Panc1 (cell line): ENCODE measurements at places on chromosomes 5 and 9. TPM values are rescaled to one million over a fixed set of nuclear protein-coding genes. Genes with fewer than 3 reads are reported as not detected.

- DNase-seq: no peak
Measured at GRCh38 chr9:124373851-124374250, 41.4 kb downstream of the PSMB7 start.

DNA sequence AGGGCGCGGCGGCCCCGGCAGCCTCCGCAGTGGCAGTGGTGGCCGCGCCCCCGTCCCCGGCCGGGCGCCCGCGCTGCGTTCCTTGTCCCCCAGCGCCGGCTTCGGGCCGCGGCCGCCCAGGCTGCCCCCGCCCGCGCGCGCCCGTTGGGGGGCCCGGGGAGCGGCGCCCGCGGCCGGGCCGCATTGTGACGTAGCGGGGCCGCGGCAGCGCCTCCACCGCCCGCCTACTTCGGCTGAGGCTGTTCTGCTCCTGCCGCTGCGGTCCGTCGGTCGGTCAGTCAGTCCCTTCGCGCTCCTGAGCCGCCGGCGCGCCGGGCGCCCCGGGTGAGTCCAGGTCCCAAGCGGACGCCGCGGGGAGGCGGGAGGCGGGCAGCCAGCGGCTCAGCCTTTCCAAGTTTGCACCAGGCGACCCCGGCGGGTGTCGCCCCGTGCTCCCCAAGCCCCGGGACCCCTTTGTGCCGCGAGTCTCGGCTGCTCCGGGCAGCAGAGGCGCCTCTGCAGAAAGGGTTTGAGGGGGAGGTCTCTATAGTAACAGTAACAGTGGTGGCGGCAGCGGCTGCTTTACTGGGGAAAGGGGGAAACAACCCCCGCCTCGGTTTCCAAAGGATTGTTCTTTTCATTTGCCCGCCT, at the start of gene SNCAIP:
SNCAIP (plus strand) TSS at position 277 of the 630 bp plus-strand sequence. CDS start 78,898 bp downstream, outside the sequence.
- no peak for DNase-seq

DNA sequence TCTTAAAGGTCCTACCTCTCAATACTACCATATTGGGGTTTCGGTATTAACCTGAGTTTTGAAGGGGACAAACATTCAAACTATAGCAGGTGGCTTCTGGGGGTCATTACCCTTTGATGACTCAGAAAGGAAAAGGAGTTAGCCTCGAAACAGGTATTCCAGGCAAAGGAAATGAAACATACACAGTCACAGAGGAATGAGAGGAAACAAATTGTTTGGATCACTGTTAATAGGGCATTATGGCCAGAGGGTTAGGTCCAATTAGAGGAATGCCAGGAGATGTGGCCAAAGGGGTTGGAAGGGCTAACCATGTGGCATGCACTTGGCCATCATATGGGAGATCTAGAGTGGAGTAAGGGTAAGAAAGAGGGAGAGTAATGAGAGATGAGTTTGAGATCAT, 23.9 kb upstream of the NIM1K start:
- no peak for DNase-seq

DNA sequence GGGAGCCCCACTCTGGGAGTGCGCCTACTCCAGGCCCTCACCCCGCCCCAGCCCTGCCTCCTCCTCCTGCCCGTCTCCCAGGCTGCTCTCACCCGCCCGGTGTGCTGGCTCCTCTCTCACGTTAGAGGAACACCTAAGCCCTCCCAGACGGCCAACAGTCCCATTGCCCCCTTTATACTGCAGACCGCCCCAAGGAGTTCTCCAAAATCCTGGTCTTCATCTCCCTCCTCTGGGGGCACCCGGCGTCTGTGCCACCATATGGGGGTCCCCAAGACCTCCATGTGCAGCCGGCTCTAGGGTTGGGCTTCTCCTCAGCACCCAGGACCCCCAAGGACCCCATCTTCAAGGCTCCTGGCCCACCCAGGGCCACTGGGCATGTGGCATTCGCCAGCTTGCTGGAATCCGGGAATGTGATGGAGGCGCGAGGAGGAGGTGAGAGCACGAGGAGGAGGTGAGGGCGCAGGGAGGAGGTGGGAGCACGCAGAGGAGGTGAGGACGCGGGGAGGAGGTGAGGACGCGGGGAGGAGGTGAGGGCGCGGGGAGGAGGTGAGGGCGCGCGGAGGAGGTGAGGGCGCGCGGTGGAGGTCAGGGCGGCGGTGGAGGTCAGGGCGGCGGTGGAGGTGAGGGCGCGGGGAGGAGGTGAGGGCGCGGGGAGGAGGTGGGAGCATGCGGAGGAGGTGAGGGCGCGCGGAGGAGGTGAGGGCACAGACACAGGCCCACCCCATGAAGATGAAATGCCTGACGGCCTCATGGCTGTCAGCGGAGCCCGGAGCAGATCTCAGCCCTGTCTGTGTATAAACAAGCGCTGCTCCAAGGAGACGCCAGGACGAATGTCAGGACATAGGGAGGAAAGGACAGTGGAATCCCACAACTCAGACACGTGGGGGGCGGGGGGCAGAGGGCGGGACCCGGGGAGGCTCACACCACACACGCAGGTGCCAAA, 41.2 kb downstream of the EXD3 start:
- DNase-seq: no peak

- no peak for DNase-seq
Measured at GRCh38 chr5:134143944-134144941, 29.8 kb downstream of the TCF7 start.

GRCh38 chr5:131265311-131265803, 1.5 kb downstream of the CDC42SE2 start:
- no peak for DNase-seq

GRCh38 chr5:120093178-120093577, 370.9 kb upstream of the PRR16 start:
- no peak for DNase-seq

GRCh38 chr5:9054821-9055589, 490.9 kb downstream of the SEMA5A start:
- DNase-seq: no peak

DNA sequence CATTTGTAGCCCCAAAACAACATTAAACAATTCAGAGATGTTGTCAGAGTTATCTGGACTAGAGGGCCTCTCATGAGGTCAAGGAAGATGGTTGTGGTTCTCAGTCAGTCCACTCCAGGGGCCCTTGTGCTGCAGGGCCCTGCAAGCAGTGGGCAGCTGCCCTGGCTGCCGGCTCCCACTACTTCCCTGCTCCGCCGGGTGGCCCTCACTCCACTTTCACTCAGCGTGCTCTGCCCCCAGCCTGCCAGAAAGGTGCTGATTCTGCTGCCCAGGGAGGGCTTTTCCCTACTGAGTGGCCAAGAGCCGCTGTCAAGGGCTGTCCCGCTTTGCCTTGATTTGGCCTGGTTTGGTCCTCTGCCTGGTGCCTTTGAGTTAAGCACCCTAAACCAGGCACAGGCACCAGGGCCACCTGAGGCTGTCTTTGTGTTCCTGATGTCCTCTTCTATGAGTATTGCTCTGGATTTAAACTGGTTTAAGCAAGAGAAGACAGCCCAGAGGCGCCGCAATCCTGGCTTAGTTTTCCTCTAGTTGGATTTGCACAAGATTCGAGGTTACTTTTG, 117.2 kb downstream of the GADD45G start:
- DNase-seq: no peak

The FAM153A gene
- total RNA-seq: not detected

The ZNF658 gene
- 3.6 TPM for total RNA-seq

The PRDM9 gene
- total RNA-seq: not detected

The FAM163B gene
- total RNA-seq: not detected
